ENCODE measurements at places on chromosomes 5 and 9.

GRCh38 chr9:130634801-130635200 is 29.6 kb upstream of the PRDM12 start:
- no peaks in the 10 kb centered on the region for H3K4me1 ChIP-seq
- no peaks in the 10 kb centered on the region for H3K27me3 ChIP-seq
- no peak overlapping the region for H3K27ac ChIP-seq
- DNase-seq: no peak
- no peak overlapping the region for H3K4me3 ChIP-seq
- H3K36me3 ChIP-seq: peaks cover 87% of the 10 kb centered on the region

GRCh38 chr9:79470954-79471353 is 100.8 kb upstream of the TLE4 start:
- H3K27ac ChIP-seq: no peak overlapping the region
- DNase-seq: no peak
- H3K27me3 ChIP-seq: no peaks in the 10 kb centered on the region
- H3K36me3 ChIP-seq: no peaks in the 10 kb centered on the region
- H3K4me1 ChIP-seq: no peaks in the 10 kb centered on the region

- H3K4me1 ChIP-seq: peaks cover 3% of the 10 kb centered on the region
- no peaks in the 10 kb centered on the region for H3K27me3 ChIP-seq
- H3K27ac ChIP-seq: peak overlapping the region; percentile 69
- no peak overlapping the region for H3K4me3 ChIP-seq
- H3K36me3 ChIP-seq: peaks cover 42% of the 10 kb centered on the region
- no peak for DNase-seq
Observed at GRCh38 chr5:151196556-151197290, 27.2 kb downstream of the CCDC69 start.

DNA sequence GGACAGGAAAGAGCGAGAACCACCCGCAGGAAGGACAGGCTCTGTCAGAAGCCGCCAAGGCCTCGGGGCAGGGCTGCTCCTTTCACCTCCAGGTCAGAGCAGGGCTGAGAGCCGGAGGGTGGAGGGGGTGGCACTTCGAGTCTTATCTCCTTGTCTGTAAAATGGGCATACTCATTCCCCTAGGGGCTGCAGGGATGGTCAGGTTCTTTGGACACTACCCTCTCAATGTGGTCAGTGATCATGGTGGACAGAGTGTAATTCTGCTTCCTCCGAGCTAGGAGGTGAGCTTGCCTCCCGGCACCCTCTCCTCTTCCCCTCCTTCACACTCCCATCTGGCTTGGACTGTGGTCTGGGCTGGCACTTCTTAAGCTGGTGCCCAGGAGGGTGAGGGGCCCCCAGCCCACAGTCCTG is 39.6 kb downstream of the RGS3 start:
- no peaks in the 10 kb centered on the region for H3K4me1 ChIP-seq
- H3K27ac ChIP-seq: peak overlapping the region; percentile 23
- no peaks in the 10 kb centered on the region for H3K27me3 ChIP-seq
- H3K36me3 ChIP-seq: no peaks in the 10 kb centered on the region
- no peak for DNase-seq
- peak overlapping the region; percentile 58 for H3K4me3 ChIP-seq

- H3K36me3 ChIP-seq: no peaks in the 10 kb centered on the region
- no peak overlapping the region for H3K27ac ChIP-seq
- H3K27me3 ChIP-seq: no peaks in the 10 kb centered on the region
- no peak for DNase-seq
- H3K4me1 ChIP-seq: no peaks in the 10 kb centered on the region
Observed at GRCh38 chr9:117616431-117616831, 87.8 kb upstream of the TLR4 start.

GRCh38 chr9:34522091-34522887 is 501 bp downstream of the ENHO start:
- no peak overlapping the region for H3K27ac ChIP-seq
- no peak for DNase-seq
- H3K36me3 ChIP-seq: no peaks in the 10 kb centered on the region
- peak overlapping the region; percentile 60 for H3K4me3 ChIP-seq
- H3K27me3 ChIP-seq: peaks cover 3% of the 10 kb centered on the region
- H3K4me1 ChIP-seq: peaks cover 6% of the 10 kb centered on the region

GRCh38 chr5:73812962-73813588 is 187.1 kb downstream of the ARHGEF28 start:
- DNase-seq: no peak
- H3K36me3 ChIP-seq: no peaks in the 10 kb centered on the region
- no peak overlapping the region for H3K27ac ChIP-seq
- H3K4me3 ChIP-seq: peak overlapping the region; percentile 40
- H3K4me1 ChIP-seq: no peaks in the 10 kb centered on the region
- H3K27me3 ChIP-seq: no peaks in the 10 kb centered on the region

- DNase-seq: no peak
- no peak overlapping the region for H3K27ac ChIP-seq
- no peak overlapping the region for H3K4me3 ChIP-seq
- H3K36me3 ChIP-seq: no peaks in the 10 kb centered on the region
- no peaks in the 10 kb centered on the region for H3K4me1 ChIP-seq
- no peaks in the 10 kb centered on the region for H3K27me3 ChIP-seq
Observed at GRCh38 chr5:23025629-23026233, 172.6 kb upstream of the CDH12 start.

GRCh38 chr5:133935667-133935940 is 32.8 kb downstream of the C5orf15 start:
- no peak overlapping the region for H3K27ac ChIP-seq
- no peak overlapping the region for H3K4me3 ChIP-seq
- H3K36me3 ChIP-seq: no peaks in the 10 kb centered on the region
- no peaks in the 10 kb centered on the region for H3K27me3 ChIP-seq

GRCh38 chr9:136202454-136203407 is 2.2 kb downstream of the LHX3 start:
- H3K4me1 ChIP-seq: no peaks in the 10 kb centered on the region
- no peak overlapping the region for H3K4me3 ChIP-seq
- no peaks in the 10 kb centered on the region for H3K36me3 ChIP-seq
- H3K27me3 ChIP-seq: peaks cover 49% of the 10 kb centered on the region

All from psoas muscle (tissue), 8 donors.